Activated naive CD8-positive, alpha-beta T cell treated with anti-CD3 and anti-CD28 coated beads, Interleukin-2, amount 10 ng/mL, durations not matched to agents 7 days and 5 days (primary cell): ENCODE measurements at places on chromosomes 2 and 18. TPM values are rescaled to one million over a fixed set of nuclear protein-coding genes. Genes with fewer than 3 reads are reported as not detected.
A peak's percentile ranks its signal among the peaks of the same experiment; 100 is the strongest.

The ZNF521 gene
- not detected for total RNA-seq

The G6PC2 gene
- not detected for total RNA-seq

DNA sequence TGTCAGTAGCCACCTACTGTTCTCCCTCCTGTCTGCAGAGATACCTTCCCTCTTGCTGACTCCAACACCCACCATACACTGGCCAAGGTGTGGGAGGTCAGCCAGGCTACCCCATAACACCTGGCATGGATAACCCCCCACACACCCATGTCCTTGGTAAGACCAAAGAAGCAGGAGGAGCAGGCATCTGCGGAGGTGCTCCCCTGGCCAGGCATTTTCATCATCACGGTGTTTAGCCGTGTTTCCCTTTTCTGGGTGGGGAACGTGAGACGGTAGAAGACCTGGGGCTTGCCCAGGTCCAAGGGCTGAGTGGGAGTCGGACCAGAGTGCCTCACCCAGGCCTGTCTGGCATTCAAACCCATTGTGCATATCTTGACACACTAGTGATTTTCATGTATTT is 150.3 kb downstream of the SMAD7 start:
- peak; percentile 9 for DNase-seq

DNA sequence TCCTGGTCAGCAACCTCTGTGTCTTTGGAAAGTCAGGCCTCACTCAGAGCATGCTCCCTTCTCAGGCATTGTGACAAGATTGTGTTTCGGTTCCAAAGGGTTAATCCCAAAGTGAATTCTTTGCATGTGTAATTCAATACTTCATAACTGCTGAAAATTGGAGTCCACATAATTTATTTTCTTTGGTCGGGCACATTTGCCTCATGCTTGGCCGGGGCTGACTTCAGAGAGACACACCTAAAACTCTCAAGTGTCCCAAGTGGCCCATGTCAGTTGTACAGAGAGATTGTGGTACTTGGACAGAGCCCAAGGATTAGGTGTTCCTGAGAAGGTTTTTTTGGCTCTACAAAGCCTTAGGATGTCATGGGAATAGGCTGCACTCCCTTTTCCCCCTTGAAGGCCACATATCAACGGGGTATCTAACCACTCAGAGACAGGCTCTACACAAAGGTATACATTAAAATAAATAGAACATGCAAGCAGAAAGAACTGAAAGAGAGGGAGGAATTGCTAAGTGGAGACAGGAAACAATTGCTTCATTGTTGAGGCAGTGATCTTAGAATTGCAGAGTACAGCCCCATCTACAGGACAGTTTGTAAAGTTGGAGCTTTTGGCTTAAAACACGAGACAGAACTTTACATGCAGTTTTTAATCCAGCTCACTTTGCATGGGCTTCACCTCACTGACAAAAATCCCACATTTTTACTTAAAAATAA is 1232.3 kb upstream of the ZEB2 start:
- DNase-seq, result no peak

GRCh38 chr18:58947136-58947732 is 82.6 kb downstream of the ZNF532 start:
- DNase-seq, result no peak

DNA sequence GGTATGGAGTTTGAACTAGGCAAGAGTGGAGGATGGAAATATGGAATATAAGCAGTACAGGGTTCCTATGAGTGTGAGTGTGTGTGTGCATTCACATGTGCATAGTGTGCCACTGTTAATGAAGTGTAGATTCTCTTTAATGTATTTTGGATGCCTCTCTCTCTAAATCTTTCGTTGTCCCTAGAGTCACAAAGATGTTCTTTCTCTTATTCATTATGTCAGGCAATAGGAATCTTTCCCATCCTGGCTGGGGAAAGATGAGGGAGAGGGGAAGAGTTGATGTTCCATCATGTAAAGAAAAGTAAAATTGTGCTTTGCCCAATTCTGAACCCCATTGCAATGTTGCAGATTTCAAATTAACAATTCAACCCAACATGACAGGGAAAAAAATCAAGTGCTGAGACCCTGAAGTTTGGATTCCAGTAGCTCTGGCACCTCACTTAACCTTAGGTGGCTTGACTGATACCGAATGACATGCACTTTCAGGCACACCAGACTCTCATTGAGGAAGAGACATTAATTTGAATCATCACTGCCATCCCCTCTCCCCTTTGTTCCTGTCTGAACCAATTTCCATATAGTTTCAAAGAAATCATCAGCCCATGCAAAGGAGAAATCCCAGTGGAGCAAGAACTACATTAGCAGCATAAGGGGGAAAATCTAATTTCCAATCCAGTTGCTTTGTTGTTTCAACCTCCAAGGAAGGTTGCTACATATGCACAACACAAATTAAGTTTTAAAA is 28.0 kb downstream of the KLF7 start:
- no peak for DNase-seq

DNA sequence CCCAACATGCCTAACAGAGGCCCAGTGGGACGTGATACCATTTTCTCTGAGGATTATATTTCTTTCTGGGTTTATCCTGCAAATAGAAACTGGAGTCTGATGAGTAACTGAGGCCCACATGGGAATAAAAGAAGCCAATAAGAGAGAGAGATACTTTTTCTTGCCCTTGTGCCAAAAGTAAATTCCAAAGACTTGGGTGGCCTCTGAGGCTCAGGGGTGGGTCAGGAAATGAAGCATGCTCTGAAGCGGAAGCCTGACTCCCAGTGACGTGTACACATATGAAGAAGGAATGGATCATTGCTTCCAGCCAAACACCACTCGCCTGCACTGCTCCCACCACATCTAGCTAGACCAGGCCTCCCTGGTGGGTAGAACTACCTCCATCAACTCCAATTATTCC is 273.6 kb upstream of the NCKAP5 start:
- no peak for DNase-seq

- no peak for DNase-seq
These were observed 175.1 kb downstream of the ACKR3 start for GRCh38 chr2:236744716-236745115.

DNA sequence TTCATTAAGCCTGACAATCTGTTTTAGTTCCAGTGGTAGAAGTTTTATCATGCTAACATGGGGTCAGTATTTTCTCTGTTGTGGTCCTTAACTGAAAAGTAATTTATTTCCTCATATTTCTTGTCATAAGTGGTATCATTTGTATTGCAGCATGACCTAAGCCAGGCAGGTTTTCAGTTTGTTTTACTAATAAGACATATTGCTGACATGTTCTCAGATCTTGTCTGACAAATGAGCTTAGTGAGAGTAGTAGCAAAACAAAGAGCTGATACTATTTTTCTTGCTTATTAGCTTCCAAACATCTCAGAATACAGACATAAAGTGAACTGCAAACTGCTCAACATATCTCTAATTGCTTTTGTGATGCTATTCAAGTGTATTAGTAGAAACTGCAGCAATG is 293.6 kb downstream of the DSEL start:
- DNase-seq, result no peak

GRCh38 chr2:187879491-187879890 is 325.3 kb upstream of the TFPI start:
- no peak for DNase-seq
